ENCODE measurements at places on chromosomes 13 and 19. TPM values are rescaled to one million over a fixed set of nuclear protein-coding genes. Genes with fewer than 3 reads are reported as not detected.
A peak's percentile ranks its signal among the peaks of the same experiment; 100 is the strongest.

GRCh38 chr19:33630880-33631608 is 9.3 kb downstream of the CHST8 start:
- no peak for DNase-seq
- H3K4me1 ChIP-seq, result no peaks in the 10 kb centered on the region
- no peaks in the 10 kb centered on the region for H3K27me3 ChIP-seq
- no peak overlapping the region for H3K27ac ChIP-seq

DNA sequence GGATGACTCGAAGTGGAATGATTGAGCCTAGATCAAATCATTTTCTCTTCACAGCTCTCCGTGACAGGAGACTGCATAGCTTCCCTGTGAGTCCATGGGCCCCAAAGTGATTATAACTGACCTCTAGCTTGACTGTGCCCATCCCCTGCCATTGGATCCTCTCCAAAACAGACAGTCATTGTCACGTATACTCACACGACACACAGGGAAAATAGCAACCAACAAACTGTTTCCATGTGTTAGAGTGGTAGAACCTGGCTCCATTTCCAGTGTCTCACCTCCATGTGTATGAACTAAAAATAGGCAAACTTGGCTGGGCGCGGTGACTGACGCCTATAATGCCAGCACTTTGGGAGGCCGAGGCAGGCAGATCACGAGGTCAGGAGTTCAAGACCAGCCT is 48.8 kb upstream of the NPAS1 start:
- no peak overlapping the region for H3K27ac ChIP-seq
- no peaks in the 10 kb centered on the region for H3K27me3 ChIP-seq
- peaks cover 35% of the 10 kb centered on the region for H3K4me1 ChIP-seq
- peaks cover 24% of the 10 kb centered on the region for H3K36me3 ChIP-seq
- H3K4me3 ChIP-seq, result no peak overlapping the region

Gene MRPS12
- 112 TPM for total RNA-seq

GRCh38 chr13:106089261-106089980 is 446.0 kb downstream of the EFNB2 start:
- no peak overlapping the region for H3K27ac ChIP-seq
- no peaks in the 10 kb centered on the region for H3K36me3 ChIP-seq
- H3K4me1 ChIP-seq, result no peaks in the 10 kb centered on the region
- no peak for DNase-seq

Gene PROZ
- total RNA-seq, result not detected

DNA sequence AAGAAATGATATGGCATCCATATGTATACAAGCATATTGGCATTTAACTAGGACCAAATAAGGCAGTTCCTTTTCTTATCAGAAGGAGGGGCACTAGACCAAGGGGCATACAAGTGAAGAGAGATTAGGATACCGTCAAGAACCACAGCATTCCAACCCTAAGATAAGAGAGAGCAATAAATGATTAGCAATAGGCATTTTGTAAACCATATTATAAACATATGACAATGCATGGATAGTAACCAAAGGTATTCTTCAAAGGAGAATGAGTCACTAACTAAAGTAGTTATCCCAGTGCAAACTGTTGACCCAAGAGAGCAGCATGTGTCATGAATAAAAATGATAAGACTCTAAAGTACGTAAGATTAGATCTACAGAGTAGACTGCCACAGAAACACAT is 500.9 kb upstream of the HTR2A start:
- no peak for DNase-seq
- no peak overlapping the region for H3K27ac ChIP-seq
- no peak overlapping the region for H3K4me3 ChIP-seq

- H3K27me3 ChIP-seq, result peaks cover 73% of the 10 kb centered on the region
- H3K36me3 ChIP-seq, result peaks cover 2% of the 10 kb centered on the region
- H3K4me3 ChIP-seq, result peak overlapping the region; percentile 51
- peaks cover 19% of the 10 kb centered on the region for H3K4me1 ChIP-seq
Observed at GRCh38 chr13:99996381-99996973, 14.9 kb downstream of the ZIC2 start.

- H3K4me1 ChIP-seq, result no peaks in the 10 kb centered on the region
- no peaks in the 10 kb centered on the region for H3K27me3 ChIP-seq
- H3K36me3 ChIP-seq, result no peaks in the 10 kb centered on the region
- no peak overlapping the region for H3K4me3 ChIP-seq
- DNase-seq, result no peak
Observed at GRCh38 chr19:31296741-31297390, 52.4 kb downstream of the TSHZ3 start.

DNA sequence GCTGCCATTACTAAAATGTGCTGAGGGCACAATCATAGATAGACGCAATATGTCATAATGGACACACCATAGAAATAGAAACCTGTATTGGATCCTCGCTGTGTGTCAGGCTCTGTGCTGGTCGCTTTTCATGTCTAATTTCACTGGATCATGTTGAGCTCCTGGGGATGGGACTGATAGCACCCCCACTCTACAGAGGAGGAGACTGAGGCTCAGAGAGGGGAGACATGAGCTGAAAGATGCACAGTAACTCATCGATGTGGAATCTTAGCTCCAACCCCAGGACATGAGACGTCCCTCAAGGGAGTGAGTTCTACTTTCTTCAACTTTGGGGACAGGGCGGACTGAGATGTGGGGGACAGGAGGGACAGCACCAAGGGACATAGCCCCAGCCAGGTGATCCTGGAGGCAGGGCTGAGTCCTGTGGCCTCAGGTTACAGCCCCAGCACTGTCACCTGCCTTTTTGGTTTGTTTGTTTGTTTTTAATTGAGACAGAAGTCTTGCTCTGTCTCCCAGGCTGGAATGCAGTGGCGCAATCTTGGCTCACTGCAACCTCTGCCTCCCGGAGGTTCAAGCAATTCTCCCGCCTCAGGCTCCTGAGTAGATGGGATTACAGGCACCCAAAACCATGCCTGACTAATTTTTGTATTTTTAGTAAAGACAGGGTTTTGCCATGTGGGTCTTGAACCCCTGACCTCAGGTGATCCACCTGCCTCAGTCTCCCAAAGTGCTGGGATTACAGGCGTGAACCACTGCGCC is 6.6 kb upstream of the GIPC1 start:
- H3K36me3 ChIP-seq, result no peaks in the 10 kb centered on the region
- no peak for DNase-seq
- H3K27me3 ChIP-seq, result peaks cover 8% of the 10 kb centered on the region
- H3K4me3 ChIP-seq, result no peak overlapping the region
- peaks cover 20% of the 10 kb centered on the region for H3K4me1 ChIP-seq

Gene ZNF91
- total RNA-seq, result 31.1 TPM

GRCh38 chr19:35268536-35269437 is at the start of gene USF2:
Gene USF2 (plus strand): TSS chr19:35268962. CDS start chr19:35269102, 140 bp downstream.
- peaks cover 15% of the 10 kb centered on the region for H3K4me1 ChIP-seq
- H3K4me3 ChIP-seq, result peak within 1 kb of the TSS; percentile 91
- peaks cover 46% of the 10 kb centered on the region for H3K36me3 ChIP-seq
- peak; percentile 89 for DNase-seq
- H3K27me3 ChIP-seq, result no peaks in the 10 kb centered on the region

- peaks cover 62% of the 10 kb centered on the region for H3K4me1 ChIP-seq
- H3K27me3 ChIP-seq, result no peaks in the 10 kb centered on the region
- peak overlapping the region; percentile 98 for H3K27ac ChIP-seq
- peaks cover 11% of the 10 kb centered on the region for H3K36me3 ChIP-seq
- peak; percentile 90 for DNase-seq
Observed at GRCh38 chr19:19459707-19460251, 54.3 kb downstream of the GATAD2A start.

Gene LMO7
- 4.3 TPM for total RNA-seq

DNA sequence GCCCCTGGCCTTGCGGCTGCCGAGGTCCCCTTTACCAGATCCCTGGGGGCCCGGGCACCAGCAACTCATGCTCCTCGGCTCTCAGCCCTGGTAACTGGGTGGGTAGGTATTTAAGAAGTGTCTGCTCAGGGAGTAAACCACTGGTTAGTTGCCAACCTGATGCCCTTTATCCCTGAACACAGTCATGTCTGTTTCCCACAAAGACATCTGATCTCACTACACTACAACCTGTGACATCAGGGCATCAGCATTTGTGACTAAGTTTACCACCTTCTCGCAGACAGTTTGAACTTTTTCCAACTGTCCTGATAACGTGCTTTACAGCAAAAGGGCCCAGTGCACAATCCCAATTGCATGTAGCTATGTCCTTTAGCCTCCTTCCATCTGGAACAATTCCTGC is 22.0 kb downstream of the GGACT start:
- H3K4me1 ChIP-seq, result peaks cover 2% of the 10 kb centered on the region
- DNase-seq, result no peak
- H3K27me3 ChIP-seq, result no peaks in the 10 kb centered on the region
- H3K4me3 ChIP-seq, result no peak overlapping the region

Gene SIGLECL1
- not detected for total RNA-seq

DNA sequence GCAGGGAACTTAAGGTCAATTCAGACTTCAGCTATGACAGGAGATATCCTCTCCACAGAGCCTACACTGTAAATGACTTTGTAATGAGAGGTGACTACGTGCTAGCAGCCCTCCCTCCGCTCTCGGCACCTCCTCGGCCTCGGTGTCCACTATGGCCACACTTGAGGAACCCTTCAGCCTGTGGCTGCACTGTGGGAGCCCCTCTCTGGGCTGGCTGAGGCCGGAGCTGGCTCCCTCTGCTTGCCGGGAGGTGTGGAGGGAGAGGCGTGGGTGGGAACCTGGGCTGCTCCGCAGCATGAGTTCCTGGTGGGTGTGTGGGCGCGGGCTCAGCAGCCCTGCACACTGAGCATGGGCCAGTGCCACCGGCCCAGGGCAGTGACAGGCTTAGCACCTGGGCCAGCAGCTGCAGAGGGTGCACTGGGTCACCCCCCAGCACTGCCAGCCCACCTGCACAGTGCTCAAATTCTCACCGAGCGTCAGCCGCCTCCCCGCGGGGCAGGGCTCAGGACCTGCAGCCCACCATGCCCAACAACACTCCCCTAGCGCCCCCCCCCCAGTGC is 137.6 kb upstream of the SPACA7 start:
- no peaks in the 10 kb centered on the region for H3K27me3 ChIP-seq
- H3K4me1 ChIP-seq, result no peaks in the 10 kb centered on the region
- H3K36me3 ChIP-seq, result no peaks in the 10 kb centered on the region
- no peak for DNase-seq

Gene GZMM
- total RNA-seq, result 37.6 TPM

Gene ATP1A3
- 1.2 TPM for total RNA-seq

DNA sequence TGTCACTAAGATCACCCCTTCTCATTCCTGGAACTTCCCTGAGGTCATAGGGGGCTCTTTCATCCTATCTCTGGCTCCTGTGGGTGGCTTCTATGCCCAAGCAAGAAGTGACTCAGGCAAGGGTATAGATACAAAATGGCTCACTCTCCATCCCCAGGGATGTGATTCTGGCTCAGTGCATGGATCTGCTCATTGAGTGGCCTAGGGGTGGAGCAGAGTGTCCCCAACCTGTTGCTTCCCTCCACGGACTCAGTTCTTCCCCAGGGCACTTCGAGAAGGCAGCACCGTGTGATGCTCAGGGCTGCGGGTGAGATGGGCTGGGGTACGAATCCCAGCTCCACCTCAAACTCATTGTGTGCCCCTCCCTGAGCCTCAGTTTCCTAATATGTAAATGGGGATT is 136.4 kb downstream of the PTPRS start:
- H3K4me1 ChIP-seq, result no peaks in the 10 kb centered on the region
- H3K27me3 ChIP-seq, result no peaks in the 10 kb centered on the region
- H3K36me3 ChIP-seq, result no peaks in the 10 kb centered on the region
- DNase-seq, result no peak

Gene CGB2
- total RNA-seq, result not detected

DNA sequence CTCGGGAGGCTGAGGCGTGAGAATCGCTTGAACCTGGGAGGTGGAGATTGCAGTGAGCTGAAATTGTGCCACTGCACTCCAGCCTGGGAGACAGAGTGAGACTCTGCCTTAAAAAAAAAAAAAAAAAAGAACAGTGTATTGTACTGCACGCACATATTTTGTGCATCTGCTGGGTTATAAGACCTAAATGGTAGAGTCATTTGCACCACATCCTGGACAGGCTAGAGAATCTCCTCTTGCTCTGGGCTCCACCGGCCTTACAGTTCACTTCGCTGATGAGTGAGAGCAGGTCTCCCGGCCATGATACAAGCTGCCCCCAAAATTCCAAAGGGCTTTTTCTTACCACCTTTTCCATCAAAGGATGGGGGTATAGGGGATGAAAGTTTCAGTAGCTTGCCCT is 7.2 kb upstream of the SAE1 start:
- H3K27me3 ChIP-seq, result peaks cover 2% of the 10 kb centered on the region
- no peaks in the 10 kb centered on the region for H3K36me3 ChIP-seq
- DNase-seq, result no peak
- no peak overlapping the region for H3K4me3 ChIP-seq
- no peak overlapping the region for H3K27ac ChIP-seq

Data from activated CD4-positive, alpha-beta T cell treated with anti-CD3 and anti-CD28 coated beads, Interleukin-2, amount 10 ng/mL, durations not matched to agents 24 days and 14 days (primary cell).